ENCODE measurements at places on chromosomes 4 and X.

- no peak for DNase-seq
These were observed 166.4 kb downstream of the DCLK2 start for GRCh38 chr4:150244600-150244999.

DNA sequence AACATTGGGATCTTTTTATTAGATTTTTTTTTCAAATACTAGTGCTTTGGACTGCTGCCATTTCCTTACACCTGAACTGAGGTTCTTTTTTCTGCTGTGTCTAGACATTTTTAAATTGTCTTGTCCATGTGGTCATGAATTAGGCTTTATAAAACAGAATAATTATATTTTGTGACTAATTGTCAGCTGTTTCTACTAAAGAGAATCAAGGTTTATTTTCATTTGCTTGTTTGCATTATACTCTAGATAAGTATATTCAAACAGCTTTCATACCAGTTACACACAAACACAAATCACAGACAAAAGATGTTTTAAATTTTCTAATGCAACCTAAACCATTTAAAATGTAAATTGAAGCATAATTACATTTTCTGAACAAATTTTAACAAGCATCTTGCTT lies 194.7 kb downstream of the GALNTL6 start:
- DNase-seq = no peak

- no peak for DNase-seq
These were observed 99.0 kb downstream of the CAMK2D start for GRCh38 chr4:113662581-113662980.

DNA sequence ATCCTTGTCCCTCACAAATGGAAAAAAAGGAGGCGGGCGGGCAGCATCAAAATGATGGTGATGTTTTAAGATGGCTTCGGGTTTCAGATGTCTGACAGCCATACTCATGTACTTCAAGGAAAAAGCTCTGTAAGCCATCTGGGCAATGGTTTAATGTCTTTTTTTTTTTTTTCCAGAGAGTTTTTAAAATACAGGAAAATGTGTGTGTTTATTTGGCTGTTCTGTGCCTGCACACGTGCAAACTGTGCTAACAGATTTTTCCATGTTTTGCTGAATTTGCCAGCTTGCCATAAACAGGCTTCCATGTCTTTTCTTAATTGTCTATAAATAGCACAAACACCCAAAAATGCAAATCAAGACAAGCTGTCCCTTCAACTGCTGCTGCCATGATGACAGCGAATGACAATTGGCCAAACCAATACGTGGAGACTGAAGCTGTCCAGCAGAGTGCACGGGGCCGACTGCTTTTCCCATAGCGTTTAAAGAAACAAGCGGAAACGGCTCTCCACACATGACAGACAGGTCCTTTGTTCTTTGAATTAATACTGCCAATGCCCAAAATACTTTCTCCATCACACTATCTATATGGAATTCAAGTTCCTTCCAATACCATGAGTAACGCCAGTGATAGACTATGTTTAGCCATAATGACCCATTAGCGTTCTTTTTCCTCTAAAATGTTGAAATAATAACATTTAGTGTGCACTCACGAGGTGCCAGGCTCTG lies 35.7 kb downstream of the AFAP1 start:
- no peak for DNase-seq

- no peak for DNase-seq
These were observed 738.1 kb upstream of the PRKX start for GRCh38 chrX:4451591-4451990.

Measured in CD4-positive, alpha-beta T cell treated with Interleukin-15 for 4 hours (primary cell).